ENCODE measurements at places on chromosomes 5 and 9.

- DNase-seq = no peak
These were observed 13.5 kb upstream of the AMACR start for GRCh38 chr5:34021334-34021733.

GRCh38 chr5:176825957-176826356 lies 15.6 kb downstream of the UNC5A start:
- DNase-seq = no peak

GRCh38 chr9:79572032-79572607 lies 355 bp downstream of the TLE4 start:
- peak; percentile 4 for DNase-seq

DNA sequence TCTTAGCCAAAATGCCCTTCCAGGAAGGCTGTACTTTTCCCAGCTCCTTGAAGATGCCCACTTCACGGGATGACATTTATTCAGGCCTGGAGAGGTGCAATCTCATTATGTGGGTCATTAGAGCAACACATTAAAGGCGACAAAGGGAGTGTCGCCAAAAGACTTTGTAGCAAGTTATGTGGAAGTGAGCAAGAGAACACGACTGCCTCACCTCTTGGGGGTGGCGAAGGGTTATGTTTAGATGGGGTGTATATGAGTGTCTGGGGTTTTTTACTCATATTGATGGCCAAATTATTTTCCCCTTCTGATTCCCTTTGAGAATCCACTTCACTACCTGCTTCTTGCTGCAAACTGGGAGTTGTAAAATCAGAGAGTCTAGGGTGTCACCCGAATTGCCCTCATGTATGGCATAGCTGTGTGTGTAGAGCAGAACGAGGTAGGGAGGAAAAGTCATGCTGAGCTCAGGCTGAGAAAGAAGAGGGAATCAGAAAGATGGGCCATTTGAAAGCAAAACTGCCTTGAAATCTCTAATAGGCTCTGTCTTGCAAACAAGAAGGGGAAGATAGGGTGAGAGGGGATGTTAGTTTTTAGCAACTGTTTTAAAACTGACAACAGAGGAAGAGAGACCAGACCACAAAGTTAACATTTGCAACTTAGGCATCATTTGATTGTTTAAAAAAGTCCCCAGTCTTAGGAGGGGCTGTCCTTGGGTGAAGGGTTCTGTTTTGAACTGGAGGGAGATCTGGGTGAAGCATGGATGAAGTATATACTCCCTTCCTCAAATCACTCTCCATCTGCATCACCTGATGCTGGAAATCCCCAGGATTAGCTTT lies 97.1 kb upstream of the IL12B start:
- DNase-seq = peak; percentile 41

- no peak for DNase-seq
These were observed 518 bp downstream of the SPRY4 start for GRCh38 chr5:142324136-142324870.

- no peak for DNase-seq
These were observed 135.1 kb upstream of the PPP1R26 start for GRCh38 chr9:135344523-135344901.

DNA sequence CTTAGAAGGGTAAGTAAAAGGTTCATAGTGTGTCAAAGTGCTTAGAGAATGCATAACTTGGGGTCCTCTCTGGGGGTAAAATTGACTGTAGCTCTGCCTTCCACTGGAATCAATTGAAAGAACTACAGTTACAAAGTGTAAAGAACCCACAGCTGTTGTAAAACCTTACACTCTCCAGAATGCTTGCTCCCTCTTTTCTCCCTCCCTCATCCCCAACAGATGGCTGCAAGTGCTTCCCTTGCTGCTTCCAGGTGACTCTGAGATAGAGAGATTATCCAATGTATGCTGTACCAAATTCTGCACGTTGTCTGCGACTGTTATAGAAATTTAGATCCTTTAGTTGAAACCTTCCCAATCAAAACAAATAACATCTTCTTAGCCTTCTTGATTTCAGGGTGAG lies 126.0 kb downstream of the STK32A start:
- no peak for DNase-seq

GRCh38 chr9:91904588-91905236 lies 45.3 kb downstream of the ROR2 start:
- no peak for DNase-seq

GRCh38 chr9:92686954-92687353 lies 17.0 kb upstream of the IPPK start:
- no peak for DNase-seq

DNA sequence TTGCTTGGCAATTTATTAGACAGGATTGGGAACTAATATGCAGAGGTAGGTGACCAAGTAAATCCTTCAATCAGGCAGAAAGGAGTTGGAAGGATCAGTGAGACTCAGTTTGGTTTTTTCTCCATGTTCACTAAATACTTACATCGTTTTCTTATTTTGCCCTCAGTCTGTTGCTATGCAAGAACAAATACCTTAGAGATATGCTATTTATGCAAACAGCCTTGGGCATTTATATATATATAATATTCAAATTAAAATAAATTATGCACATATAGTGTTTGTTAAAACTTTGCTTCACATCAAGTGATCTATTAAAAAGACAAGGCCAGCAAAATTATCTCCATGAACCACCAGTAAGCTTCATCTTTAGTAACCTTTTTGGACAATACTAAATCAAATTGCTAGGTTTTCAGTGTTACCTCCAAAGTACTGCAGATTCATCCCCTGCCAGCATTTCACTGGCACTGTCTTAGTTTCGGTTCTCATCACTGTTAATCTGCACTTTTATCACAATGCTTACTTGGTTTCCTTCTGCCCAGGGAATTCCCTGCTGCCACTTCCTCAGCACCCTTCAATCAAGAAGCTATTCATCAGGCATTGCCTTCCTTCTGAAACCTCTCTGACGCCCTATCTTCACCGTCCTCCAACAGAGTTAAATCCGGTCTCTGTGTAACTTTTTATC lies 26.0 kb upstream of the LIFR start:
- no peak for DNase-seq

DNA sequence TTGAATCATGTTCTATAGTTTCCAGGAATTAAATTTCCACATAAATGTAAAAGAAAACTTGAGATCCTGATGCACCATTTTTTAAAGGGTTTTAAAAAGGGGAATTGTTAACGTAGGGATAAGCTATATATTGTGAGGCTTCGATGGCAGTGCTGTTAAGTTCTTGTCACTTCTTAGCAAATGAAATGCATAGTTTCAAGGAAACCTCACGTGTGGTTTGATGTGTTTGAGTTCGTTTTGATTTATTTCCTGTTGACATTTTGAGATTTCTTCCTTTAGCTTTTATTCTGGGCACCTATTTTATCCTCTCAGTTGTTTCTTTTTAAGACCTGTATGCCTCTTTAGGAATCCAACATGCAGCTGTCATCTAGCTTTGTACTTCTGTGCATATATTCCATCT lies 301.0 kb downstream of the DOCK8 start:
- peak; percentile 12 for DNase-seq

DNA sequence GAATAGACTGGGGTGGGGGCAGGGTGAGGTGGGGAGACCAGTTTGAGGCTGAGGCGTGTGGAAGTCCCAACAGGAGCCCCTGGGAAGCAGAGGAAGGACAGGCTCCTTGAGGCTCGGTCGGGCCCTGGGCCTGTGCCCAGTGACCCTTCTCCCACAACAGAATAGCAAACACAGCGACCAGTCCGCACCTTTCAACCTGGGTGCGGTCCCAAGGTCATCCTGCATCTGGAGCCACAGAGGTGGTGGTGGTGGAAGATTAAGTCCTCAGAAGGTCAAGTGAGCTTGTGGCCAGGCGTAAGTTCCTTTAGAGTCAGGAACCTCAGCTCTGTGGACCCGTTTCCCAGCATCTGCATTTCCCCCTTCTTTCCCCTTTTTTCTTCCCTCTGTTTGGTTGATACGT lies 26.0 kb upstream of the ARAP3 start:
- DNase-seq = no peak

DNA sequence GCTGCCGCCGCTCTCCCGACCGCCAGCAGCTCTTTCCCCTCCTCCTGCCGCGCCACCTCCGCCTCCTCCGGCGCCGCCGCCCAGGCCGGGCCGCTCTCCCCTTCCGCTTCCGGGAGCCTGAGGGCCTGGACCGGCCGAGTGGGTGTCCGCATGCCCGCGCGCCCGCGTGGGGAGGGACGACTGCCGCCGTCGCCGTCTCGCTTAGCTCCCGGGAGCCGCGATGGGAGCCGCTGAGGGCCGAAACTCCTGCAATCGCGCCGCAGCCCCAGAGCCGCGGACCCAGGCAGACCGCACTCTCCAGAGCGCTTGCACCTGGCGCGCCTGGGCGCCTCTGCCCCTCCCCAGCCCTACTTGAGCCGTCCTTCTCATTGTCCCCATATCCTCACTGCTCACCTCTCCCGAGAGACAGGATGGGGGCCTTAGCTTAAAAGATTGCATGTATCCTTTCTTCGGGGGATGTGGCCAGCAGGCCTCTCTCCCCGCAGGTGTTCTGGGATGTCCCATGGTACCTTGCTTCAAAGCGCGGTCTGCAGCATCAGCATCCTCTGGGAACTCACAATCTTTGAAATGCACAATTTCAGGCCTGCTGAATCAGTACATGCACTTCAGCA lies at the start of gene ZDHHC21:
Gene ZDHHC21 (minus strand): TSS at position 182 of the 611 bp plus-strand sequence. CDS start 19,092 bp downstream, outside the sequence.
- DNase-seq = peak; percentile 77

GRCh38 chr5:98497418-98497817 lies 276.0 kb upstream of the RGMB start:
- no peak for DNase-seq

DNA sequence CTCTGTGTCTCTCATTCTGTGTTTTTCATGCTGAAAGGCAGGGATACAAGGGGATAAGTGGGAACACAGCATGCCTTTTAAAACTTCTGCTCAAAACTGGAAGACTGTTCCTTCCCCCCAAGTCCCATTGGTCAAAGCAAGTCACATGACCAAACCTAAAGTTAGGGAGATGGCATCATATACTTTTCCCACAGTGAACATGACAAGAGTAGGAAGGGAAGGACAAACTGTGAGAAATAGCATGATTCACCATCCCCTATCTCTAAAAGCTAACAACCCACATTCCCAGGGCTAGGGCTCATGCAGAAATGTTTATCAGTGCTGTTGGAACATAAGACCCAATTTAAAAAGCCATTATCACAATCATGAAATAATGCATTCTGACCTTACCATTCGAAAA lies 24.2 kb upstream of the SHISAL2B start:
- DNase-seq = no peak

GRCh38 chr5:34531751-34532360 lies 124.3 kb upstream of the RAI14 start:
- DNase-seq = no peak

- no peak for DNase-seq
These were observed 26.0 kb upstream of the PDE4D start for GRCh38 chr5:59919484-59919883.

GRCh38 chr5:178332210-178332641 lies 99.6 kb upstream of the PHYKPL start:
- DNase-seq = no peak

DNA sequence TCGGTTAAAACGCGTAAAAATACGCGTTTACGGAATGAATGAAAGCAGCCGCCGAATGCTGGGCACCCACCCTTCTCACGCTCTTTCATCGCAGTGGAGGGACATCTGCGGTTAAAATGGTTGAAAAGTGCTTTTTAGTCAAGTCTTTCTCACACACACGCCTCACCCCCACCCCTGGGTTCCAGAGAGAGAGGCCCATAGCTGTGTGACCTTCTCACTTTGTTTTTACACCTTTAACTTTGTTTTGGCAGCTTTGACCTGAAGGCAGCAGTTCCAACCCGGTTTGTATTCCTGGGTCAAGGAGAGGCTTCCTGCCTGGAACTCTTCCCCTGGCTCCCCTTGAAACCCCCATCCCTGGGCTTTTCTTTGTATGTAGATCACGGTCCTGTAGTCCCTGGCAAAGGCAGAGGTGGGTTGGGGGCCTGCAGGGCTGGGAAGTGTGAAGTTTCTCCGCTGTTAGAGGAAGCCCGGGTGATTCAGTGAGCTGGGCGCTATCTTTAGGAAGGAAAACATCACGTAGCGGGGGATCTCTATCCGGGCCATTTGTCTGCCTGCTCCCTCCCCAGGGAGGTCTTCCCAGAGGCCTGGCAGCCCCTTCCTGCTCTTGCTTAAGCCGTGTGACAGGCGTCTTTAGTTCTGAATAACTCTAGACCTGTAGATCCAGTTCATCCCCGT lies 29.6 kb downstream of the SPRY4 start:
- DNase-seq = no peak

DNA sequence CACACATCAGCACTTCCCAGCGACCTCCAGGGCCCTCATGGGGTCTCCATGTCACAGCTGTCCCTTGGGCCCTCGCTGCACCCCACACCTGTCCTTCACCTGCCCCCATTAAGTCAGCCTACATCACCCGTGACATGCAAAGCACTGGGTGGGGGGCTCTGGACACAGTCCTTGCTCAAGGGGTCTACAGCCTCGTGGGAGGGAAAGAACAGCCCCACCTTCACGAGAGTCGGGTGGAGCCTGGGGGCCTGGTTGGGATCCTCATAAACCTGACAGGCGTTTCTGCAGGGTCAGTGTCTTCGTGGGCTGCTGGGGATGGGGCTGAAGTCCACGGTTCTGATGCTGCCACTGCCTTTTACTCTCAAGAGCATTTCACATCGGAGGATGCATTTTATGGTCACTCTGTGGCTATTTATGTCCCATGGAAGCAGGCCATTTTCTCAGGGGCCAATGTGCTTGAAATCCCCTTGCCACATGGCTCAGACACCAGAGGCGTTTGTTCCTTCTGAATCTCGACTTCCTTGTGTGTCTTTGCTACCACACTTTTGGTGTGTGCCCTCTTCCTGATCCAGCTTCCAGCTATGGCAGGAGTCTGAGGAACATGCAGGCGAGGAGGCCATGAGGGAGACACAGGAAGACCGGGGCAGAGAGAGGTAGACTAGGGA lies at the start of gene OR2V1:
Gene OR2V1 (minus strand): TSS at position 338 of the 665 bp plus-strand sequence. CDS start 5,865 bp downstream, outside the sequence.
- no peak for DNase-seq

DNA sequence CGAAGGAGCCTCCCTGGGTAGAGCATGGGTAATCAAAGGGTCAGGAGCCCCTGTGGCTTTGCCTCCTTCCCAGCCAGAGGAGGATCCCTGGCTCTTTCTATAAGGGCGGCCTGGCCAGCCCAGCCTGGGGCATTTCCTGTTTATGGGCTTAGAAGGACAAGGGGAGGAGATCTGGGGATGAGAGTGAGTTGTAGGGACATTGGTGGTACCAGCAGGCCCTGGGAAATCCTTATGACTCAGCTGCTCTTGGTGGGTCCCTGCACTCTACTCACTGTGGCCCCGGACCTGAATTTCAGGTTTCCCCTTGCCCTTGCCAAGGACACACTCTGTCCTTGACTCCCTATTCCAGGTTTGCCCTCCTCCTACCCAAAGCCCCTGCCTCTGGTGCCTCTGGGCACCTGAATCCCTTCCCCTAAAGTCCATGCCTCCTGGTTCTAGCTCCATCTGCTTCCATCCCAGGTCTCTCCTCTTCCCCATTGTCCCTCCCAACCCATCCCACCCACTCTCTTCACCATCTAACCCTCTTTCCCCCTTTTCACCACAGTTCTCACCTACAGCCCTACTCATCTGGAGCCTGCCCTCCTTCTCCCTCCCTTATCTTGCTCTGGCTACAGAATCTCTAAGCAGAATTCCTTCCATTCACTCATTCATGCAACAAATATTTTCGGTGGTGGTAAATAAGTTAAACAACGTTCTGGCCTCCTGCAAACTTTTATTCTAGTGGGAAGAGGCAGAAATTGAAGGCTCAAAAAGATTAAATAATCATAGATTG lies 34.9 kb downstream of the PCDH1 start:
- no peak for DNase-seq
